ENCODE measurements at places on chromosomes 16 and 17. TPM values are rescaled to one million over a fixed set of nuclear protein-coding genes. Genes with fewer than 3 reads are reported as not detected.

DNA sequence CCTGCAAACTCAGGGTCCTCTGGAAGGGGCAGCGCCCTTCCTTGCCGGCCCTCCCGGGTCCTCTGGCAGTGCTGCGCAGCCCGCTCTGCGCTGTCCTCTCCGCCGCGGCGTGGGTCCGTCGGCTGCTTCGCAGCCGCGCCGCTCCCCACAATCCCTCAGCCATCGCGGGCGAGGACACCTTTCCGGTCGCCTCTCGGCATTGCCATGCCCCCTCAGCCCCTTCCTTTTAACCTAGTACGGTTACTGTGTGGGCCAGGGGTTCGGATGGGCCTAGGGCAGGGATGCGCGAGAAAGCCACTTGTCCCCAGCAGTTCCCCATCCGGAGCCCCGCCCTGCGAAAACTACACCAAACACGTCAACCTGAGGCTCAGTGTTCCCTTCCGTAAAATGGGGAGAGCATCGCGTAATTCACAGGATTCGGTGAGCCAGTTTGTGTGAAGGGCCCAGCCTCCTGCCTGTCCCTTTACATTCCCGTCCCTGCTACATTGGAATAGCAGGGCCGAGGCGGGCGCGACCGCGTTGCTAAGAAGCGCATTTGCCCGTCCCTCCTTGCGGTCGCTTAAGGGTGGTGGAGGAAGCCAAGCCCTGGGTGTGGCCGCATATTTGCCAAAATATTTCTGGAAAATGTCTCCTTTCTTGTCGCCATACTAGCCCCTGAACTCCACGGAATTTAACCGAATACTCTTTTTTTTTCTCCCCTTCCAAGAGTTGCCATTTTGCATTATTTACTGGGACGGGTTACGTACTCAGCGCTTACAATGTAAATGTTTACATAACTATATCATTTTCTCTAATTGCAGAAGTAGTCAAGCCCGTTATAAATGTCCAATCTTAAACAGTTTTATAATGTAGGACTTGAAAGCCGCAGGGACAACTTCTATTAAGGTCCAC lies 13.2 kb downstream of the COPZ2 start:
- peak; percentile 24 for DNase-seq

GRCh38 chr16:11586378-11586855 lies 302 bp downstream of the LITAF start:
- no peak for DNase-seq

DNA sequence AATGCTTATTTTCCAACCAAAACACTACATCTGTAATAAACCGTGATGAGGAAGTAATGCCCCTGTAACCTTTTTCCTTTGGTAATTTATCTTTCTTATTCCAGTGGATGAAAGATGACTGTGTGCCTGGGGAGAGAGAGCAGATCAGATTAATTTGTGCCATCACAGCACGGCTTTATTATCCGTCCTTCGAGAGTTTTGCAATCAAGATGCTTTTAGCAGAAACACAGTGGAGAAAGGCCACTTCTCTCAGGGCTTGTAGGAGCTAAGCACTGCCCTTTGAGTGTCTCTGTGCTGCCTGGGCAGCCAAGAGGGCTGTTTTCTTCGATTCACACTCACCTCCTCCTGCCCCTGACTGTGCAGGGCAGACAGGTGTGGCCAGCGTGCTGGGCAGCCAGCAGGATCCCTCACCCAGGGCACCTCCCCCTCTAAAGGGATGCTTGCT lies 190.2 kb downstream of the PRKCA start:
- DNase-seq, result no peak

DNA sequence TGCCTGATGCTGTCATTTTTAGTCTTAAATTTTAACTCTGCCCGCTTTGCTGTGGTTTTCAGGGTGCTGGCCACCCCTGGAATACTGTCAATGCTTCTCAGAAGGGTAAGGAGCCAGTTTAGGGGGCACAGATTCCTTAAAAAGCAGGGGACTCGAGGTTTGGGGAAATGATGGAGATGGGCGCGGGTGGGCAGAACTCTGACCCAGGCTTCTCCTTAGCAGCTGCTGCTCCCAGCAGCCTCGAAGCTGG lies 23.7 kb downstream of the STAT5A start:
- no peak for DNase-seq

DNA sequence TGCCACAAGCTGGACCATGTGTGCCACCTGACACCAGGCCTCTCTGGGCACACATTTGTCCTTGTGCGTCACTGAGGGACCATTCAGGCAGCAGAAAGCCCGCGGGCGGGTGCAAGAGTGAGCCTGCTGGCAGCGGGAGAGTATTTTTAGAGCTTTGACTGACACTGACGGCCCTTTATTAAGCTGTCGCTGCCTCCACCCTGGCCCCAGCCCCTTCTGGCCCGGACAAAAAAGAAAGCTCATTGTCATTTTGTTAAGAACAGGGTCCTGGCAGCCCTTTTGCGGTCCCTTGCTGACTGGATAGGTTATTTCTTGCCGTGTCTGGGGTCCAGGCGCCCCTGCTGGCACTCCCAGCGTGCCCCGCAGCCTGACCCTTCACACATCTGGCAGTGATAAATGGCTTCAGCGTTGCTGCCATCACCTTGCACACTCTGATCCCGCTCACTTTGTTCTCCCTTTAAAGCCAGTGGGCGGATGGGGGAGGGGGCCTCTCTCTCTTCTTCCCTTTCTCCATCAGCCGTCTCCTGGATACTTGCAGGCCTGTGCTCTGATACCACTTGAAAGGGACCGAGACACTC lies 78.4 kb upstream of the NKD1 start:
- DNase-seq, result no peak

DNA sequence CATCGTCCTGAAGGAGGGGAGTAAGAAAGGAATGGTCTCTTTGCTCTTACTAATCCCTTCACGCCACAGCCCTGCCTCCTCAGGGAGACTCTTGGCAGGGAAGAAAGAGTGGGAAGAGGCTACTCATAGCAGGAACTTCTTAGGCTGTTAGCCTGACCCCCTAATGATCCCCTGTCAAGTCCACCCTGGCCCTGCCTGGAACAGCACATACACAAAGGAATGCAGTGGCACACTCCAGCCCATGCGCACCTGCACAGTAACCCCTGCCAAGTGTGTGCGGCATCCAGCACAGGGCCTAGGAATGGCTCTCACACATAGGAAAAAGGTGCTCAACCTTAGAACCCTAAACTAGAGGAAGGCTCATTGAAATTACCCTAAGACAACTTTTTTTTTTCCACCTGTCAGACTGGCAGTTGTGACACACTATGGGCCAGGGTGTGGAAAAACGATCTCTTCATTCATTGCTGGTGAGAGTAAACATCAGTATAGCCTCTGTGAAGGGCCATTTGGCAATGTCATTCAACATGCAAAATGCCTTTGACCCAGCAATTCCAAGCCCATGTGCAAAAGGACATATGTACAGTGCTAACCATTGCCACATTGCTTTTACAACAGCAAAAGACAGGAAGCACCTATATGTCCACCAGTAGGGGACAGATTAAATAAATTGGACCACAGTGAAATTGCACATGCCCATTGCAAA lies 50.1 kb downstream of the PIMREG start:
- no peak for DNase-seq

- no peak for DNase-seq
These were observed 38.4 kb upstream of the INTS2 start for GRCh38 chr17:61966191-61966590.

DNA sequence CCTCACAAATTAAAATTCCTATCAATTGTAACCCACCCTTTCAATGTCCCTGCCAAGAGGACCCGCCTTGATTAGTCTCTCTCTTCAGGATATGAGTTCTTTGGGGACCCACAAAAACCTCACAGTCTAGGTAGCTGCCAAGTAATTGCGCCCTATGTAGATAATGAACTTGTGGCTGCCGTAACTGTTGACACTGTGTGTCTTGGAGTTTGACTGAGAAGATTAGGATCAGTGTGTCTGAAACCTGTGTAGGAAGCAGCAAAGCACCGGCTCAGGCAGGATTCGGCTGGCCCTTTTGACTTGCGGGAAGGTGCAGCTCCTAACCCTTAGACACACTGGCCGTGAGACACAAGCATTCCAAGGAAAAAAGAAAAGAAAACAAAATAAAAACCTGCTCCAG lies 17.8 kb upstream of the SLC6A4 start:
- no peak for DNase-seq

Gene KRT36
- total RNA-seq, result not detected

Gene LHX1
- total RNA-seq, result 0.11 TPM

Gene RND2
- total RNA-seq, result 0.57 TPM

Gene MT1H
- 2.4 TPM for total RNA-seq

All from heart right ventricle (tissue), 16 donors.